ENCODE measurements at places on chromosomes 4 and X.

- DNase-seq, result no peak
Measured at GRCh38 chrX:56231537-56232090, 542 bp upstream of the KLF8 start.

GRCh38 chrX:54818221-54818620 lies 10.7 kb downstream of the MAGED2 start:
- DNase-seq, result no peak

GRCh38 chrX:102338162-102338561 lies 91.2 kb downstream of the NXF2 start:
- no peak for DNase-seq

GRCh38 chr4:173074501-173074946 lies 94.1 kb upstream of the GALNT7 start:
- no peak for DNase-seq

- no peak for DNase-seq
Measured at GRCh38 chrX:154602766-154603437, 16.2 kb downstream of the CTAG1B start.

DNA sequence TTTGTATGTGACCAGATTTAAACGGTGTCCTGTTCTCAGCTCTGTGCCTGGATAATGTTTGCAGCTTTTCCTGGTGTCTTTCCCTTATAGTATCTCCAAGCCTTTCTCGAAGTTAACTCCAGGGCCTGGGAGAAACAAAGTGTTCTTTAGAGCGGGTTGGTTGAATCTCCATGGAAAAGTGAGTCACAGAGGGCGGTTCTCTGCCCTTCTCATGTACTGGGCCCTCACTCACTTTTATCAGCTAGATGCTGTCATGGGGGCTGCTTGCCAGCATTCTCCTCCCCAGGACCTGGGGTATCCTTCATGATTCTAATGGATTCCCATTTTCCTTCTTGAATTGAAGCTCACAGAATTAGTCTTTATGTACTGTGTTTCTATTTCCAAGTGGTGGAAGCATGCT lies 46.1 kb upstream of the MAGEC2 start:
- DNase-seq, result no peak

- no peak for DNase-seq
Measured at GRCh38 chr4:140826701-140827027, 70.5 kb upstream of the TBC1D9 start.

DNA sequence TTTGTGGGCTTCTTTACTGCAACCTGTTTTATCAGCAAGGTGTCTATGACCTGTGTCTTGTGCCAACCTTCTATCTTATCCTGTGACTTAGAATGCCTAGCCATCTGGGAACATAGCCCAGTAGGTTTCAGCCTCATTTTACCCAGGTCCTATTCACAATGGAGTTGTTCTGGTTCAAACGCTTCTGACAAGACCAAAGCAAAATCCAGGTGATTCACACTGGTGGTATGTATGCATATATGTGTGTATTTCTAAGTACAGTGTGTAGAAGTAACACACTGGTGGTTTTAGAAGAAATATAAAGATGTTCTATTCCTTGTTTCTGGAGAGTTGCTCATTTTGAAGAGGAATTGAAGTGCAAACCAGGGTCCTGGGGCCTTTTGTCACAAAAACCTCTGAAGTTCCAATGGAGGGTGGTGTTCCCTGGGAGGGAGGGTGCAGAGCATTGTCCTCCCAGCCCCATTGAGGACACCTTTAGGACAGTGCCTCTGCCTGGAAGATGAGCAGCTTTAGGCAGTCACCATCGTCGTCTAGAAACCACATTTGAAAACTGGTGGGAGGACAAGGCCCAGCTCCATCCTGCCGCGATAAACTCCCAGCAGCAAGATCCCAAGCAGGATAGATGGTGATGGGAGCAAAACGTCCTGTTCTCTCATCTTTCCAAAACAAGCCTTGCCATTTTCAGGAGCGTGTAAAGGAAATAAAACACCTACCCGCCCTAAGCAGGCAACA lies 191.4 kb downstream of the TSPAN5 start:
- DNase-seq, result no peak

DNA sequence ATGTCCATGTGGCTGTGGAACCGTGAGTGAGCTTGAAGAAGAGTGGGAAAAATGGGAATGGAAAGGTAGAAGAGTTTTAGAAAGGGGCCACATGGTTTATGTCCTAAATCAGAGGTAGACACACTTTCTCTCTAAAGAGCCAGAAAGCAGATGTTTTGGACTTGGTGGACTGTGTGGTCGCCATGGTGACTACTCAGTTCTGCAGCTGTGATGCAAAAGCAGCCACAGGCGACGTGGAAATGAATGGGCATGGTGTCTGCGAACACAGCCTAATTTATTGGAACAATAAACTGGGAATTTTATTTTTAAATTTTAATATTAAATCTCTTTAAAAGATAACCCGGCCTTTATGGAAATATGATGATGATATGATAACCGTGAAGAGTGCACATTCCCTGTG lies 386.0 kb upstream of the FAT1 start:
- DNase-seq, result no peak

GRCh38 chr4:137420901-137421396 lies 111.3 kb downstream of the PCDH18 start:
- DNase-seq, result no peak

- DNase-seq, result no peak
Measured at GRCh38 chr4:1297456-1298325, 8.0 kb downstream of the MAEA start.

- no peak for DNase-seq
Measured at GRCh38 chrX:40094041-40094899, 3.5 kb downstream of the BCOR start.

- DNase-seq, result no peak
Measured at GRCh38 chrX:138877746-138878145, 166.2 kb upstream of the FGF13 start.

GRCh38 chrX:53374222-53374820 lies 48.1 kb downstream of the SMC1A start:
- no peak for DNase-seq

- DNase-seq, result no peak
Measured at GRCh38 chr4:176953021-176953420, 160.3 kb upstream of the VEGFC start.

- no peak for DNase-seq
Measured at GRCh38 chr4:6618386-6619115, 21.9 kb upstream of the MRFAP1 start.

DNA sequence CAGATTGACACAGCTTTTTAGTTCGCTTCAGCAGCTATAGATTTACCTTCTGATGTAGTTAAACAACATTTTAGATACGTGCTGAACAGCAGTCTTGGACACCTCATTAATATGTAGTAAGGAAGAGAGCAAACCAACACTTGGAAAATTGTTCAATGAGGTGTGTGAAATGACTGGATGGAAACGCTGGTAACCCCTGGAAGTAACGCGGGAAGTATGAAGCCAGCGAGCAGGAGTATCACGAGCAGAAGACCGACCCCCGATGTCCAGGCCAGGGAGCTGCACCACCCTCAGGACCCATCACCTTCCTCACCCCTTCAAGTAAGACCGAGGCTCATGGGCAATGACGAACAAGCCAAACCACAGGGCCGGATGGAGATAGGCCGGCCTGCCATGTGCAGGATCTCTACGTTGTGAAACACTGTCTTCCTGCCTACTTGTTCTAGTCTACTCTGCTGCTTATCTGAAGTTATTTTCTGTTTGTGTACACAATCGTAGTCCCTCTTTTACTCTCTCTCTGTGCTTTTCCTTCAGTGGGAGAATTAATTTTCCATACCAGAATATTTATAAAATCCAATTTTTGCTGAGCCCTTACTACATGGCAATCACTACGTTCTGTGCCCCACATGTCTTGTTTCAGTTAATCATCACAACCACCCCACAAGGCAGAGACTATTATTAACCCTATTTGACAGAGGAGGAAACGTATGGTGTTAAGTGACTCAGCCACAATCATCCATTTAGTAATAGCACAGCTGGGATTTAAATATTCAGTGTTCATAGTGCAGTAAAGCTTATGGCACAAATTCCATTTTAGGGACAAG lies 221.7 kb downstream of the APBB2 start:
- DNase-seq, result no peak

GRCh38 chr4:165378745-165379677 lies at the start of gene CPE:
Gene CPE, plus strand, starts transcription at chr4:165379008. Its CDS starts 214 bp downstream, at chr4:165379222.
- DNase-seq, result peak; percentile 16

Measured in stimulated activated CD4-positive, alpha-beta T cell treated with anti-CD3 and anti-CD28 coated beads, Interleukin-2, amount 100 ng/mL, for 4 hours (primary cell).